CD4-positive, alpha-beta T cell treated with Interleukin-15 for 4 hours (primary cell): ENCODE measurements at places on chromosomes 5 and 9.

- DNase-seq, result no peak
Measured at GRCh38 chr5:1883120-1883924, 597 bp upstream of the IRX4 start.

DNA sequence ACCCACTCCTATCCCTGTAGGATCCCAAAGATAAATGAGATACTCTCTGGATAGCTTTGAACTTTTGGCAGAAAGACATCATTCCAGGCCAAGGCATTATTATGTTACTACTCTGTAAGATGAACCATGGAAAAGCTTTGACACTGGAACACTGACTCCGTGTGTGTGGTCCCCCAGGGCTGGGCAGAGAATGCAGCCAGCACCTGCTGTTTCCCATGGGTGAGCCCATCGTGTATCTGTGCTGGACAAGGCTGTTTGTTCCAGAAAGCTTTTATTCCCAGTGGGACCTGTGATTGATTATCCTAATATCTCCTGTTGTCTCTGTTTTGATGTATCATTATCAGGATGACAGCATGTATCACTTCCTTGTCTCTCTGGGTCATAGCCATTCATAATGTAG, 254.9 kb downstream of the SAXO1 start:
- DNase-seq, result no peak

DNA sequence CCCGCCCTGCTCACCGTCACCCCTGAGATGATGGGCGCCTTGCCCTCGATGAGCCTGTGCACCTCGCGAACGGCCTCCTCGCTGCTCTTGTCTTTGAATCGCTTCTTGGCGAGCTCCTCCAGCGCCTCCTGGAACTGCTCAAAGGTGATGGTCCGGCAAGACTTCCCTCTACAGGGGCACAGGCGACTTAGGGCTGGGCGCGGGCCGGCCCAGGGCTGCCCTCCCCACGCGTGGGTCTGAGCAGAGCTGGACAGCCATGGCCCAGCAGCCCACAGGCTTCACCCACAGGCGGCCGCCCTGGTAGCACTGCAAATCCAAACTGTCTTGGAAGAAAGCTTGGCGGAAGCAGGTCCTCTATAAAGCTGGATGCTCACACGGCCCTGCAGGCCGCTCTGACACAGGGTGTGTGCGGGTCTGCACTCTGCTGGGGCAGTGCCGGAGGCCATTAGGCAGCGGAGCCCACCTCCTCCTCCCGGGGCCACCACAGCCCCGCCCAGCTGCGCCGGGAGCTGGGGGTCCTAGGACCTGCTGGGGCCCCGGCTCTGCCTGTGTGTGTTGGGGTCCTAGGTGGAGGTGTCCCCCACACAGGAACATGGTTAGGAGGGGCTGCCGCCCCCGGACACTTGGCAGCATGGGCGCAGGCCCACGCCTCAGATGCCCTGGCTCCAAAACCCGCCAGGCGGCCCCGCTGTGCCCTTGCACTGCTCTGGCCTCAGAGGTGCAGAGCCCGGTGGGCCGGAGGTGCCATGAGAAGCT, 27.0 kb downstream of the TPPP start:
- DNase-seq, result no peak

DNA sequence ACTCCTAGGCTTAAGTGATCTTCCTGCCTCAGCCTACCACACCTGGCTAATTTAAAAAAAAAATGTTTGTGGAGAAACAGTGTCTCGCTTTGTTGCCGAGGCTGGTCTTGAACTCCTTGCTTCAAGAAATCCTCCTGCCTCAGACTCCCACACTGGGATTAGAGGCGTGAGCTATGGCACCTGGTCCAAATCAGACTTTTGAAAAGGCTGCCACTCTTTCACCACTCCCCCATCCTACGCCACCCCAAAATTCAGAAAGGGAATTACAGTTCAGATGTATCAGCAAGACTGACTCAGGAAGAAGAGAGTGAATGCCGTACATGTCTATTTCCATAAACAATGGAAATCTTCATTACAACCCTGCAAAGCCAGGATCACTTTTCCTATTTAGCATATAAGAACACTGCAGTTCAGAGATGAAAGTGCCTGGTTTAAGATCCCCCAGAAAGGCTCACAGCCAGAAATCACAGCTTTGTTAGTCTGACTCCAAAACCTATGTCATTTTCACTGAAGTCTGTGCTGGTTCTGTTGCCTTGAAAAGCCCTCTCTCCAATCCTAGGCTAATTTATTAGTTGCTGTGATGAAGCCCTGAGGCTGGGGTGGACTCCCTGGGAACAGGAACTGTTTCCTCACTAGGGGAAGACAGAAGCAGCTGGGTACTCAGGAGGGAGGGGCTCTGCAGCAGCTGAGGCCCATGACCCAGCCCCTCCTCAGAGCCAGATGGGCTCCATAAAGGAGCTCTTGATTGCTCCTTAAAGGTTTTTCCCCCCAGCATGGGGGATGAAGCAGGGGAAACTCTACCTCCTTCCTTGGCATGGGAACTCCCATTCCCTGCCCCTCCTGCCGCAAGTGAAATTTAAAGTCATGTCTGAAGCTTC, 3.1 kb downstream of the FBLL1 start:
- no peak for DNase-seq

DNA sequence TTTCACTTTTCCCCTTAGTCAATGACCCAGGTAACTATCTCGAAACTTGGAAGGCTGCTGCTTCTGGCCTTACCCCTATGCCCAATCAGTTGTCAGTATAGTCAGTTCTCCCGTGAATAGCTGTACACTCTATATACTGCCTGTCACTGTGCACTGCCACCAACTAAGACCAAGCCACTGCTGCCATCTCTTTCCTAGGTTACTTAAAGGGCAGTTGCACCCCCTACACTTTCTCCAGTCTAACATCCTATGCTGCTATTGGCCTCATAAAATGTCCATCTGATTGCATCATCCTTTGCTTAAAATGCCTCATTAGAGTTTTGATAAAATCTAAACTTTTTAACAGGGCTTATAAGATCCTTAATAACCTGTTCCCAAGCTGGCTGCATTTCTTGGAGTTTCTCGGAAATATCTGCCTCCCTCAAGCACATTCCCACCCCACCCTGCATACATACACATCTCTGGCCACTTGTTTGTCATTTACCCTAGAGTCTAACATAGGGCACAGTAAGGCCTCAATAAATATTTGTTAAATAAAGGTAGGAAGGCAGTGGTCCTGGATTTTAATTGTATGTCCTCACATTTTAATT, 32.8 kb upstream of the TNFAIP8 start:
- DNase-seq, result no peak

GRCh38 chr5:82901281-82901888, 175.8 kb downstream of the TMEM167A start:
- no peak for DNase-seq

GRCh38 chr9:127815512-127816361, 13.1 kb downstream of the FPGS start:
- no peak for DNase-seq

DNA sequence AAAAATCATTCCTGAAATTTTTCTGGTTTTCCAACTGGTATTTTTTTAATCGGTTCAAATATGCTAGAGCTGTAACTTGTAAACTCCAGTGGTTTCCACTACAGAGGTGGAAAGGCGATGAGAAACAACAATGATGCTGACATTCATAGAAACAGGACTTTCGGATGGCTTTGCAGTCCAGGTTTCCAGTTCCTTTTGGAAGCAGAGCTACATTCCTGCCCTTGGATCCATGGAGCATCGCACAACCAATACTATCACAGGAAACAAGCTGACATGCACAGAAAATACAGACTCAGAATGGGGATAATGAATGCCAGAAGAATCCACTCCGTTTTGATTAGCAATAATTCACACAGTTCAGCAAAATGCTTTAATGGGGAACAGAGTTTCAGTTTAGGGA, 140.0 kb downstream of the EPB41L4A start:
- no peak for DNase-seq

DNA sequence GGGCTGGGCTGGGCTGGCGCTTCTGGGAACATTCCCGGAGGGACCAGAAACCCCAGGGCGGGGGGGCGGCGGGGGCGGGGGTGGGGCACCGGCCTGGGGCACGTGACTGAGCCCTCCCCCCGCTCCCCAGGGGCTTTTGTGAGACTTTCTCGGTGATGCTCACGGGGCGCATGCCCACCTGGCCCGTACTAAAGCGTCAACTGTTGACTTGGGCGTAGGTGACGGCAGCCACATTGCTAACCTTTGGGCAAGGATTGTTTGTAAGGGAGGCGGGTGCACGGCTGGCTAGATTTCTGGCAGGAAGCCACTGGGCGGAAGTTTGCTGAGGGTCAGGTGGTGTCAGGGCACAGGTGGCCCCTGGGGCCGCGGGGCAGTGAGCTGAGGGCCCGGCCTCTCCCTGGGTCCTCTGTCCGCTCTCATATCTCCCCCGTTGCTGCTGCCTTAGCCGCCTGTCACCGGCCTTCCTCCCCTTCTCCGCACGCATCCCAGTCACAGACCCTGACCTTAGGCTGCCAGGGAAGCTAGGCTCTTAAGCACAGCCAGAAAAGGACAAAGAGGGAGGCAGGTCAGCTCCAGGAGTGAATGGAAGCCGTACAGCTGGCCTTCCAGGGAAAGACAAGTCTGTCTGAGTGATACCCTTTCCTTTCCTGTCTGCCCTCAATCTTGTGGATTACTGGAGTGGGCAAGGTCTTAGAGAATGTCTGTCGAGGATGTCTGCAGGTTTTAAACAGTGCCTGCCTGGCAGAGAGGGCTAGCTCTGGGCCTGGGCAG, 812 bp downstream of the CACFD1 start:
- peak; percentile 48 for DNase-seq

GRCh38 chr5:91018712-91019371, 364.3 kb downstream of the ARRDC3 start:
- DNase-seq, result no peak

- DNase-seq, result no peak
Measured at GRCh38 chr5:136174021-136174659, 18.8 kb downstream of the SMIM32 start.

DNA sequence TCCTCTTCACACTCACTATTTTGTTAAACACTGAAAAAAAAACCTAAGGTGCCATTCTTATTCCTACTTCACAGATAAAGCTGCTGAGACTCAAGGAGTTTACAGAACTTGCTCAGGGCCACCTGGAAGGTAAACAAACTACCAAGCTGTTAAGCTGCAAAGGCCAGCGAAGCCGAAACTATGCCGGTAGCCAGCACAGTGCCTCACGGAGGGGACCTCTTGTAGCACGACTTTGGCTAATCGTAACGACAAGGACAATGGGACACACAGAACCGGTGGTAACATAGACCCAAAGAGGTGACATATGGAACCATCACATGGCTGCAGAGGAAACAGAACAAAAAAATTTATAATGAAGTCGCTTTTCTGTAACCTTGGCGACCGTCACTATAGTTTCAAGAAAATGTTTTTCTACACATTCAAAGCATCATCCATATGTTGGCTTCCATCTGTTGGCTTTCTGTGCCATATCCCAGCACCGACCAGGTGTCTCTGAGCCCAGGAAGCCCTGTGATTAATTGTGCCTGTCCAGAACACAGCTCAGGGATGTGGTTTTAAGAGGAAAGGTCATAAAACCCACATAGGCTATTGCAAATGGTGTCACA, 60.3 kb downstream of the S1PR3 start:
- DNase-seq, result no peak

DNA sequence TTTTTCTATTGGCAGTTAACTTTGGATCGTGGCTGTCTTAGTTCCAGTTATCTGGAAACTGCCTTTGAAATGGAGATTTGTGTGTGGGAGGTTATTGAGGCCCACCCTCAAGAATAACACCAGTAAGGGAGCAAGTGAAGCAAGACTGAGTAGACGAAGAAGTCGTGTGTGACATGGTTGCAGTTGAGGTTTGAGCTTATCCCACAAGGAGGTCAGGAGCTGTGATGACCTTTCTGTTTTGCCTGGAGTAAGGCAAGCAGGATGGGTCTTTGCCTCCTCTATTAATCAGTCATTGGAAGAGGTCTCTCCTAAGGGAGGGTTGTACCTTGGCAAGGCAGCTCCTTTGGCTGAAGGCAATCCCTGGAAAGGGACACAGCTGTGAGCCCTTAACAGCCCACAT, 49.6 kb upstream of the CTXN3 start:
- DNase-seq, result no peak

DNA sequence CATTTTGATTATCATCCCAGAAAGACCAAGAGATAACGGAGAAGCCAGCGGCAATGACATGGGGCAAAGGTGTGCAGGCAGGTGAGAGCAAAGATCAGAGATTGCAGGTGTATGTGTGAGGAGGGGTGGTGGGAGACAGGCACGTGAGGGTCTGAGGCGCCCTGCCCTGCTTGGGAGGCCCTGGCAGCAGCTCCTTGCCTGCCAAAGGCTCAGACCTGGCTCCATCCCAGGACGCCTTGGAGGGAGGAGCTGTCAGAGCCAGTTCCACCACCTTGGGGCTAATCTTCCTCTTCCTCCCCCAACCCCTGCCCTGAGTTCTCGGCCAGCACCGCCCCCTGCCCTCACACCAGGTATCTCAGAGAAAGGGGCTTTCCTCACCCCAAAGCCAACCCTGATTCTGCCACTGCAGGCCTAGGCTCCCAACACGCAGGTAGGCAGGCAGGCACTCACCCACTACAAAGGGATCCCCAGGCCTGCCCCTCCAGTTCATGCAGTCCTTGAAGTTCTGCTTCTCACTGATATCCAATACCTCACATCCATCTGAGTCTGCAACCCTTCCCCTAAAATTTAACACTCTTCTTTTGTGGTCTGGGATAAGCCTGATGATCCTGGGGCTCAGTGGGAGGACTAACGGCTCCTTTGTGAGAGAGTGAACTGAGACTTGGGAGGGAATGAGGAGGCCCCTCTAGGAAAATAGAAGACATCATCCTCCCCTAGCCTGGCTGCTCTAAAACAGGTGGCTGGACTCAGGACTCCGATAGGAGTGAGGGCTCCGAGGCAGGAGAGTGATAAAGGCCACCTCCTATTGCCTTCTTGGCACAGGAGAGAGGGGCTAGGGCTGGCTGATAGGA, 1.8 kb downstream of the AQP3 start:
- peak; percentile 22 for DNase-seq

GRCh38 chr5:96733771-96734500, 71.8 kb downstream of the CAST start:
- no peak for DNase-seq

GRCh38 chr9:34796924-34797323, 87.0 kb upstream of the CCL21 start:
- DNase-seq, result no peak

DNA sequence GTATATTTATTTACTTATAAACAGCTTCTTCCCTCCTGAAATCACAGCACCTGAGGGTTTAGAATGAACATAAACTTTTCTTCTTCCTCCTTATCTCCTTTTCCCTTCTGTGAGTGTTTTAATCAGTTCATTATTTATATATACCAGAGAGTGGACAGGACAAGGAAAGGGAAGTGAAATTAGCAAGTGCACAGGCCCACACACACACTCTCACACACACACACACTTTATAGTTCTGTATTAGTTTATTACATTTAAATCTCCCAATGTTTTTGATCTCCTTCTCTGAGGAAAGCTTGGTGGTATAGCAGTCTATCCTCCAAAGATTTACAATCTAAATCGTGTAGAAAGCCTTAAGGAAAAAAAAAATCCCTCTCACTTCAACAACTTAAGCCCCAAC, 353.5 kb downstream of the NDUFS4 start:
- no peak for DNase-seq

DNA sequence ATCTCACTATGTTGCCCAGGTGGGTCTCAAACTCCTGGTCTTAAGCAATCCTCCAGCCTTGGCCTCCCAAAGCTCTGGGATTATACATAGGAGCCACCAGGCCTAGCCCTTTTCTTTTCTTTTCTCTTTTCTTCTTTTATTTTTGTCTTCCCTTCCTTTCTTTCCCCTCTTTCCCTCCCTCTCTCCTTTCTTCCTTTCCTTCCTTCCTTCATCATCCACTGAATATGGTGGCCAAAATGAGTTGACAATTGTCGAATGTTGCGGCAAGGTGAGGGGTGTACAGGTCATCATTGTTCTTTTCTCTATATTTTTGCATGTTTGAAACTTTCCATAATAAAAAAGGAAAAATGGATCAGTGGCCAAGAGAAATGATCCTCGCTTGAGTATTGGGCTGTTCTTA, 32.1 kb upstream of the BASP1 start:
- no peak for DNase-seq
